ENCODE measurements at places on chromosomes 13 and 19. TPM values are rescaled to one million over a fixed set of nuclear protein-coding genes. Genes with fewer than 3 reads are reported as not detected.

- no peak for DNase-seq
Observed at GRCh38 chr13:77868717-77869116, 49.9 kb downstream of the EDNRB start.

DNA sequence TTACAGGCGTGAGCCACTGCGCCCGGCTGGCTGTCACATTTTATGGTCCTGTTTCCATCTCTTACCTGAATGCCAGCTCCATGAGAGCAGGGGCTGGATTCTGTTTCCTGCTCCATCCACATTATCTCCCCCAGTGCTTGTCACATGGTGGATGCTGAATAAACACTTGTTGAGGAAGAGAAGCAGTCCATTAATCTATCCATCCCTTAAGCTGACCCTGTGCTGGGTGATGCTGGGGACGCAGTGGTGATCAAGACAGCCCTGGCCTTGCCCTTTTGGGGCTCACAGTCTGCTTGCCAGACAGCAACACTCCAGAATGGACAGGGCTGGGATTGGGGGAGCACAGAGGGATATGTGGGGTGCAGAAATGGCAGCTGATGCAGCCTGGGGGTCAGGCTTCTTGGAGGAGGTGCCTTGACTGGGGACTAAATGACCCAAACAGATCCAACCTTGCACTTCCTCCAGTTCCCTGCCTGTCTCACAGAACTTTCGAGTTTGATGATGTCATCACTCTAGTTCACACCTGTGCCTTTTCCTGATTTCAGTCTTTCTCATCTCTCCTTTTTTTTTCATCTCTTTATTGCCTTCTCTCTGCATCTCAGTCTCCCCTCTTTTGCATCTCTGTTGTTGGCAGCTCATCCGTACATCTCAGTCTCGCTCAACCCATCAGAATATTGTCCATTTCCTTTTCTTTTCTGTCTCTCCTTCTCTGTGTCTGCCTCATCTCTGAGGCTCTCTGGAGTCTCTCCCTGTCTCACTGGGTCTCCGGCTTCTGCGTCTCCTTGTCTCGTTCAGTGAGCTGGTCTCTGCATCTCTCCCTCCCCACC is 4.6 kb downstream of the IRF2BP1 start:
- no peak for DNase-seq

GRCh38 chr13:99178636-99179035 is 22.0 kb upstream of the UBAC2 start:
- no peak for DNase-seq

DNA sequence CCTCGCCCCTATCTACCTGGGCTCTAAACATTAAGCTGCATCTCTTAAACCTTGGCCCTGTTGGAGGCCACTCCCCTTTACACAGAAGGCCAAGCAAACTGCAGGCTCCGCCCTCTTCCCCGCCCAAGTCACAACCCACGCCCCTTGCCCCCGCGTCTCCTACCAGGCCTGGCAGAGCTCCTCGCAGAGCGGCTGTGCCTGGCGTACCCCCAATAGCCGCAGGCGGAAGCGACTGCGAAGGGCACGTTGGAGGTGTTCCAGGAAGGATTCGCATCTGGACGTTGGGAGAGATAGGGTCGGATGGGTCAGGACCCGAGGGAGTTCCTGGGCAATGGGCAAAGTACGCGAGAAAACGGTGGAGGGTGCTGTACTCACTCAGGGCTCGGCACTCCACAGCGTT is 5.9 kb downstream of the RTBDN start:
- DNase-seq, result no peak

GRCh38 chr13:53191091-53191490 is 162.5 kb downstream of the OLFM4 start:
- no peak for DNase-seq

DNA sequence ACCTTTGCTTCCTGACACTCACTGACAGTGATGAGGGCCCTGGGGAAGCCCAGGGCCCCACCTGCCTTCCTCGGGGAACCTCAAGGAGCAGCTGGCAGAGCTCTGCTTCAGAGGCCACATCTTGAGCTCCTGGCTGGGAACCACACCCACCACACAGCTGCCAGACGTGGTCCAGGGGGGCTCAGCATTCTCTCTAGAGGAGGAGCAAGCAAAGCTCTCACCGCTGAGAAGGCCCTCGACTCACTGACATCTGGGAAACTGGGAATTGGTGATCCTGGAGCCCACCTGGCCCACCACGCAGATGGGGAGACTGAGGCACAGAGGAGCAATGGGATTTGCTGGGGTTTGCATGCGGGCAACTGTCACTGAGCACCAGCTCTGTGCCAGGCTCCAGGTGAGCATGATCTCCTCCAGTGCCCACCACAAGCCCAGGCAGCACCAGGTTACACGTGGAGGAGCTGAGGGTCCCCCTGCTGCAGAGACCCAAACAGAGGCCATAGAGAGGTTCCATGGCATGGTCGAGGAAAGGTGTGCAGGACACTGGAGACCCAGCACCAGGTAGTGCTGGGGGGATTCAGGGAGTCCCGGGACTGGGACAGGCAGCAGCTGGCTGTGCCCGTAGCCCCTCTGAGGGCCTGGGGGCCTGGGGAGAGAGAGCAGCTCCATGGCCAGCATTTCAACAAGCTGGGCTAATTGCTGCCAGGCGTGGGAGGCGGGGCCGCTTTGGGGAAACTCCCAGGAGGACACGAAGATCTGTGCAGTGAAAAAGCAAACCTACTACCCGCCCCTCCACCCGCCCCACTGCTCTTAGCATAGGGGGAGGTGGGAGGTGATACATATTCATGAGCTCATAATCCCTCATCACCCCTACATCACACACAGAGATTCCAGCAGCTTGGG is 33.4 kb downstream of the PEPD start:
- DNase-seq, result peak; percentile 33

GRCh38 chr19:12784394-12784870 is 6.9 kb upstream of the JUNB start:
- no peak for DNase-seq

DNA sequence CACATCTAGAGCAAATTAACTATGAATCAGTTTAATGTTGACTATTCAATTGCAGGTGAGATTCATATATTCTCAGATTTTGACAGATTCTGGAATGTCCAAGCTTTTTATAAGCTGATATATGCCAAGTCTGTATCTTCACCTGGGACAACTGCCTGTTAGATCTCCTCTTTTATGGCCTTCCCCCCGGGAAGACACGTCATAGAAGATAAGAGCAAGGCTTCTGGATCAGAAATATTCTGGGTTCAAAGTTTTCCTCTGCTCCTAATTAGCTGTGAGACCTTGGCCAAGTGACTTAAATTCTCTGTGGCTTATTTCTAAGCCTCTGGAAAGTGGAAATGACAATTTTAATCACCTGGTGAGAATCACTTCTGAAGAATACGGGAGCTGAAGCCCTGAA is 187.5 kb downstream of the OXGR1 start:
- DNase-seq, result no peak

DNA sequence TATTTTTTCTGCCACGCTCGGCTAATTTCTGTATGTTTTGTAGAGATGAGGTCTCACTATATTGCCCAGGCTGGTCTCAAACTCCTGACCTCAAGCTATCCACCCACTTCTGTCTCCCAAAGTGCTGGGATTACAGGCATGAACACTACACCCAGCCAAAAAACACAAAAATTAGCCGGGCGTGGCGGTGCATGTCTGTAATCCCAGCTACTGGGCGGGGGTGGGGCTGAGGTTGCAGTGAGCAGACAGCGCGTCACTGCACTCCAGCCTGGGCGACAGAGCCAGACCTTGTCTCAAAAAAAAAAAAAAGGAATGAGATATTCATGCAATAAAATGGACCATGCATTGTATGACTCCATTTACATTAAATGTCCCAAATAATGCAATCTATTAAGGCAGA is 32.2 kb downstream of the VASP start:
- DNase-seq, result no peak

- no peak for DNase-seq
Observed at GRCh38 chr19:45205810-45206209, 27.2 kb downstream of the BLOC1S3 start.

Gene GNG8
- total RNA-seq, result not detected

Gene FPR1
- total RNA-seq, result 15.5 TPM

Gene ACP7
- total RNA-seq, result 1.6 TPM

Gene CACNA1A
- 37.4 TPM for total RNA-seq

Gene THSD8
- 2.4 TPM for total RNA-seq

Gene ZNF429
- total RNA-seq, result 14.4 TPM

Gene CYP2F1
- not detected for total RNA-seq

Gene SHISA2
- 2.9 TPM for total RNA-seq

All from sciatic nerve (tissue), 2 donors.